WTC11 (cell line): ENCODE measurements at places on chromosomes 2 and 18. TPM values are rescaled to one million over a fixed set of nuclear protein-coding genes. Genes with fewer than 3 reads are reported as not detected.

DNA sequence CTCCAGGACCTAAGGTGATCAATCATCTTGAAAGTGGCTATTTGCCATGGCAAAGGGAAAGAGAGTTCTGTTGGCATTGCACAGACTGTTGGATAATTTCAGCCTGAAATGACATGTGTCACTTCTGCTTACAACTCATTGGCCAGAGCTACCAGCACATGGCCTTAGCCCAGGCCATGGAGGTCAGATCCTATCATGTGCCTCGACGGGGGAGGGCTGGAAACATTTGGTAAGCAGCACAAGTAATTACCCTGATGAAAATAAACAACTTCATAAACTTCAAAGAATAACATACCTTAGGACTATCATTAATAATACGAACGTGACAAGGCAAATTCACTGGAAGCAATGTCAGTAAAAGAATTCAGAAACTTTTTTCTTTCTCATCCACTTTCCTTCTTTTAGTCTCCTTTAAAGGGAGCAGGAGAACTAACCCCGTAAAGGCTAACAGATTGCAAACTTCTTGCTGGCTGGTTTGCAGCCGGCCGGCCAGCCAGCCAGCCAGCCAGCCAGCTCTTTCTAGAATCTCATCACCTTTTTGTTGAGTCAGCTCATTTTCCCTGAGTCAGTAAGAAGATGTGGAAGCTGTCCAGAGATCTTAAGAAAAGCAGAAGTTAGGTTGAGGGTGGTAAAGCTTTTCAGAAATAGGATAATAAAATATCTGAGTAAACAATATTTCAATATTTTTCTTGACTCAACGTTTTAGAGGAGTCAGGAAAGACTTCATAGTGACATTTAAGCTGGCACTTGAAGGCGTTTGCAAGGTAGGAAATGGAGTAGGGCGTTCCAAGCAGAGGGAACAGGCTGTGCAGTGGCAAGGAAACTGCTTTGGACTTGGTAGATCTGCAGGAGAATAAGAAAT is 31.9 kb downstream of the CNRIP1 start:
- H3K36me3 ChIP-seq, result no peaks in the 10 kb centered on the region
- H3K4me1 ChIP-seq, result peaks cover 4% of the 10 kb centered on the region; the same call in 1 of the 2 replicates
- H3K27me3 ChIP-seq, result no peaks in the 10 kb centered on the region
- no peak for DNase-seq
- H3K4me3 ChIP-seq, result no peak overlapping the region

- no peak for DNase-seq
- no peak overlapping the region for H3K27ac ChIP-seq
- no peaks in the 10 kb centered on the region for H3K27me3 ChIP-seq
Measured at GRCh38 chr2:226531061-226531810, 268.4 kb downstream of the IRS1 start.

- no peak overlapping the region for H3K27ac ChIP-seq
- H3K36me3 ChIP-seq, result no peaks in the 10 kb centered on the region
- no peak for DNase-seq
Measured at GRCh38 chr18:56257205-56257604, 381.2 kb downstream of the TXNL1 start.

DNA sequence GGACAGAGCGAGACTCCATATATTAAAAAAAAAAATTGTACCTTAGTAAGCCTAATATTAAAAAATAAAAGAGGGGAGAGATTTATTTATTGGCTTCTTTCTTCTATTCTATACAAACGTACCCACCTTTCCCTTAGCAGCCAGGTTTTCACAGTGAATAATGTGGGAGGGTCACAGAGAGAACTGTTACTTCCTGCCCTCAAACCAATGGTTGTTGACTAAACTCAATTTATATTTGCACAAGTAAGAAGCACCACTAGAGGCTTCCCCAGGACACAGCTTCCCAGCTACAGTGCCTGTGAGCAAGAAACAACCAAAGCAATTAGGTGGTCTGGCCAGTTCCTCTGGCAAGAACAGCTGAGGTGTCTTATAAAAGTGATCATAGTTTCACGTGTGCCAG is 28.9 kb upstream of the GALR1 start:
- no peak for DNase-seq
- H3K27me3 ChIP-seq, result no peaks in the 10 kb centered on the region
- no peak overlapping the region for H3K27ac ChIP-seq
- H3K4me3 ChIP-seq, result no peak overlapping the region
- H3K4me1 ChIP-seq, result peaks cover 5% of the 10 kb centered on the region

Gene SLC11A1
- 0.25 to 0.55 TPM (median 0.31 TPM) in 3 replicates for total RNA-seq

- H3K27ac ChIP-seq, result peak overlapping the region; percentile 82; the same call in 1 of the 2 replicates
- peak overlapping the region; percentile 76 for H3K4me3 ChIP-seq
- no peak for DNase-seq
- peaks cover 26% of the 10 kb centered on the region for H3K27me3 ChIP-seq
Measured at GRCh38 chr2:73986085-73986681, 1.5 kb downstream of the TET3 start.

- DNase-seq, result no peak
- no peaks in the 10 kb centered on the region for H3K4me1 ChIP-seq
- H3K4me3 ChIP-seq, result no peak overlapping the region
- H3K36me3 ChIP-seq, result peaks cover 2% of the 10 kb centered on the region; the same call in 1 of the 2 replicates
Measured at GRCh38 chr2:138101718-138102117, 137.4 kb downstream of the HNMT start.

GRCh38 chr2:98761267-98761781 is 30.4 kb upstream of the MGAT4A start:
- DNase-seq, result no peak
- no peaks in the 10 kb centered on the region for H3K36me3 ChIP-seq
- H3K4me3 ChIP-seq, result no peak overlapping the region
- H3K4me1 ChIP-seq, result peaks cover 7% of the 10 kb centered on the region
- H3K27ac ChIP-seq, result no peak overlapping the region
